ENCODE measurements at places on chromosomes 6 and 20. TPM values are rescaled to one million over a fixed set of nuclear protein-coding genes. Genes with fewer than 3 reads are reported as not detected.

- no peak for DNase-seq
These were observed 88.5 kb downstream of the METTL24 start for GRCh38 chr6:110269623-110270022.

- no peak for DNase-seq
These were observed 40.7 kb upstream of the KCNK5 start for GRCh38 chr6:39269961-39270360.

DNA sequence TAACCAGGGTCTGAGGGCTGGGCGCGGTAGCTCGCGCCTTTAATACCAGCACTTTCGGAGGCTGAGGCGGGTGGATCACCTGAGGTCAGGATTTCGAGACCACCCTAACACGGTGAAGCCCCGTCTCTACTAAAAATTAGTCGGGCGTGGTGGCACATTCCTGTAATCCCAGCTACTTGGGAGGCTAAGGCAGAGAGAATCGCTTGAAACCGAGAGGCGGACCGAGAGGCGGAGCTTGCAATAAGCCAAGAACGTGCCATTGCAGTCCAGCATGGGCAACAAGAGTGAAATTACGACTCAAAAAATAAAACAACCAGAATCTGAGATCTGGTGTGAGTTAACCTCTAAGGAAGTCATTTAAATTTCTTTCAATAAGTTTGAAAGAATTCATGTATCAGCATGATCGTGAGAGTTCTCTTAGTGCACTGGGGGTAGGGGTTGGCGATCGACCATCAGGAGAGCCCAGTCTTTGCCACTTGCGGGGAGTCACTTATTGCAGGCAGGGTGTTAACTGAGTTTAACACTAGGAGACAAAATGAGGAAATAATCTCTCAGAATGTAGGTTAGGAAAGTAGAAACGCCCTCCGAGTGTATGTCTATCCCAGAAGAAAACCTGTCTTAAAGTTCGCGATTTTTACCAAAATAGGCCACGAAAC is 206.5 kb upstream of the ZNF184 start:
- no peak for DNase-seq

- no peak for DNase-seq
These were observed 141.7 kb downstream of the F13A1 start for GRCh38 chr6:6178795-6179194.

DNA sequence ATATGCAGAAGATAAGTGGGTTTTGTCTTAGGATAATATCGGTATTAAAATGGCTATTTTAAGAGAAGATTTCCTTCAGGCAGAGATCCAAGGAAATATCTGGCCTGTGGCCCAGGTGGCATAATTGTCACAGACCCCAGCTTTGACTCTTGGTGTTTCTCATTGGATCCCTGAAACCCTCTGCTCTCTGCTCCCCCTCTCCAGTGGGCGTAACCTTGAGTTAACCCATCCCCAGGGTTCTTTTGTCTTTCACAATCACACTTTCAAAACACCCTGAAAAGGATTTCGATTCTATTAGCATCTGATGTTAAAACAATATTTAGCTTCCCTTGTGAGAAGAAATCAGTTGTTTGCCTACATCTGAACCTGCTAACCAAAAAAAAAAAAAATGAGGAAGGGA is 7.2 kb downstream of the SSTR4 start:
- no peak for DNase-seq

GRCh38 chr20:41989935-41990635 is 371.9 kb upstream of the CHD6 start:
- DNase-seq = no peak

GRCh38 chr6:107679457-107679856 is 144.7 kb downstream of the SCML4 start:
- DNase-seq = no peak

GRCh38 chr6:109055771-109056235 is 38.8 kb downstream of the SESN1 start:
- DNase-seq = no peak

The RIPOR3 gene
- total RNA-seq = not detected

The CDC5L gene
- 20.9 TPM for total RNA-seq

The CPNE5 gene
- 0.47 TPM for total RNA-seq

The MOXD1 gene
- total RNA-seq = not detected

The KCNQ2 gene
- not detected for total RNA-seq

The FOXF2 gene
- not detected for total RNA-seq

The TMC2 gene
- total RNA-seq = not detected

The KIAA0408 gene
- total RNA-seq = 6.8 TPM

The BMP5 gene
- not detected for total RNA-seq

The HTR1B gene
- not detected for total RNA-seq

All from CD4-positive, alpha-beta memory T cell (primary cell).